ENCODE measurements at places on chromosomes 5 and 9.

- peak; percentile 39 for DNase-seq
Observed at GRCh38 chr5:175743676-175744210, 85.9 kb downstream of the HRH2 start.

GRCh38 chr5:11030671-11031070 lies 269.6 kb upstream of the DAP start:
- DNase-seq, result no peak

DNA sequence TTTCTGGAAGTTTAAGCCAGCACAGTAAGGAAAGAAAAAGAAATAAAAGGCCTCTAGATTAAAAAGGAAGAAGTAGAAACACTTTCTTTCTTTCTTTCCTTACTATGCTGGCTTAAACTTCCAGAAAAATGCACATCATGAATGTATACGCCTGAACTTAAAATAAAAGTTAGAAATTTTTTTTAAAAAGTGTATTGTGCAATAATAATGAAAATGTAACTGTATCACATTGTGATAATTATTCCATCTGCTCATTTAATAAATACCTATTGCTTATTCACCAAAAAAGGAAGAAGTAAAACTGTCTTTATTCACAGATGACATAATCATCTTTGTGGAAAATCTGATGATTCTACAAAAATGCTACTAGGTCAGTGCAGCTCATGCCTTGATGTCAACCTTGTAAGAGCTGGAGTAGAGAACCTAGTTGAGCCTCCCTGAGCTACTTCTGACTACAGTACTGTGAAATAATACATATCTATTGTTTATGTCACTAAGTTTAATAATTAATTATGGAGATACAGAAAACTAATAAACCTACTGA lies 49.4 kb downstream of the MCTP1 start:
- no peak for DNase-seq

DNA sequence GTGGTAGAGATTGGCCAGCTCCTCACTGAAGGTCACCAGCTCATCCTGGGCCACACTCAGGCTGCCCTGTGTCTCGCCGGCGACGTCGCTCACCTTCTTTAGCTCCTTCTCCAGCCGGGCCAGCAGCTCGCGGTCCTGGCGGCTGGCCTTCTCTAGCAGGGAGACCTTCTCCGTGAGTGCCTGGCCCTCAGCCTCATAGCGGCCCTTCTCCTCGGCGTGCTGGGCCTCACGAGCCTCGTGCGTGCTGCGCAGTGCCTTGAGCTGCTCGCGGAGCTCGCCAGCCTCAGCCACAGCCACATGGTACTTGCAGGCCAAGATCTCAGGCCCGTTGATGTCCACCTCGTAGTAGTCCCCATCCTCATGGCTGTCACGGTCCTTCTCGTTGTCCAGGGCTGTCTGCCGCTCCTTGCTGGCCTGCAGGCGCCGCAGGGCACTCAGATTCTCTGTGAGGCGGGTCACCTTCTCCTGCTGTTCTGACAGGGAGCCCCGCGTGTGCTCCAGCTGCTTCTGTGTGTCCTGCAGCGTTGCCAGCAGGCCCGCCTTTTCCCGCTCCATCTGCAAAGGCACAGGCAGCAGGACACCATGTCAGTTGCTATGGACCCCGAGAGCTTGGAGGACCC lies 45.5 kb downstream of the BICD2 start:
- DNase-seq, result no peak

DNA sequence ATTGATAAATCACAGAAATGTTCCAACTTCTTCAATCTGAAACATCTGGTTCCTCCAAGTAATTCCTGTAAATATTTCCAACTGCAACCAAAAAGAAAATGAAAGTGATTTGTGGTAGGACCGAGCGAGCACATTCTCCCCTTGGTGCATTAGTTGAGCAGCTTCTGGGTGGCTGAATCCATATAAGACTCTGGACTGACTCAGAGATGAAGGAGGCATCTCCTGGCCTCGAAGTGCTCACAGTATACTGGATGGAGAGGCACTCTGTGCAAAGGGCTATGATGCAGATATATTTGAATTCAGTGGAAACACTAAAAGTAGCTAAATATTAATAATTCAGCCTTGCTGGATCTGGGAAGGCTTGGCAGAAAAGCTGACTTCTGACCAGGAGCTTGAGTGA lies 265.0 kb downstream of the MARCHF11 start:
- DNase-seq, result no peak

GRCh38 chr9:69078069-69078468 lies 42.5 kb downstream of the FXN start:
- no peak for DNase-seq

- peak; percentile 58 for DNase-seq
Observed at GRCh38 chr5:142151436-142152383, 43.1 kb downstream of the NDFIP1 start.

DNA sequence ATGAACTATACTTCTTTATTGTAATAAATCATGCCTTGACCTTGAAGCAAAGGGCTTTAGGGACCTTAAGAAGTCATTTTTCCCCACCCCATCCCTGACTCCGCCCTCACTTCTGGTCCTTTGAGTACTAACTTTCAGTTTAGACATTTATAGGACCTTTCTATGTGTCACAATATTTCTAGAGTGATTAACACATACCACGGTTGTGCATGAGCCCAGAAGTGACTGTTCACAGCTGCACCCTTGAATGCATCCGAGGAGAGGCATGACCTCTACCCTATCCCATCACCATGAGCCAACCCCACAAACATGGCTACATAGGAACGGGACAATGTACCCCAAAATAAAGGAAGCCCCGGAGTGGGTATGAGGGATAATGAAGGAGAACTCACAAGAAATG lies 160.3 kb downstream of the HSD17B3 start:
- DNase-seq, result no peak
